ENCODE measurements at places on chromosomes 2 and 18.

DNA sequence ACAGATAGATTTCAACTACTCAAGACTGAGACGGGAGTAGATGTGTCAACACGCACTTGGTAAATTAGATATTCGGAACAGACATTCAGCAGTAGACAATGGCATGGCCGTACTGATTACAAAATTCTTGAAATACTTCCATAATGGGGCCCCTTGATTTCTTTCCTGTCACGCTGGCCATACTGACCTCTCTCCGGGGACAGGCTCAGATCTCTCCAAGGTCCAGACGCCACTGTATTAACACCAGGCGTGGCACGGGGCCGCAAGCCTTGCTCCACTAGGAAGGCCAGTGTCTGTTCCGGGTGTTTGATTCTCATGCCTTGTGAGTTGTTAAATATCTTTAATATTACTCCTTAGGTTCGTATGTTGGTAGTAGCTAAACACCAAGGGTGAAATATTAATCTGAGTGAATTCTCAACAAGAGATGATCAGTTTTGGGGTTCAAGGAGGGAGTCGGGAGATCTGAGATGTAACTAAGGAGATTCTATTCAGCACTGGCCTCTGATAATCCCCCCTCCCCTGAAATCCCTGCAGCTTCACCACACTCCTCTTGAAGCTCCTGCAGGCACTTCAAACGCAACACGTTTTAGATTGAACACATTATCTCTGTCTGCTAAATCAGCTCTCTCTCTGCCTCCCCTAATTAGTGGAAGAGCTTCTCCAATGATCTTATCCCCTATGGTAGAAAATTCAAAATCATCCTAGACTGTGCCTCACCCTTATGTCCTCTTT lies 2.2 kb upstream of the EHD3 start:
- no peak for DNase-seq

DNA sequence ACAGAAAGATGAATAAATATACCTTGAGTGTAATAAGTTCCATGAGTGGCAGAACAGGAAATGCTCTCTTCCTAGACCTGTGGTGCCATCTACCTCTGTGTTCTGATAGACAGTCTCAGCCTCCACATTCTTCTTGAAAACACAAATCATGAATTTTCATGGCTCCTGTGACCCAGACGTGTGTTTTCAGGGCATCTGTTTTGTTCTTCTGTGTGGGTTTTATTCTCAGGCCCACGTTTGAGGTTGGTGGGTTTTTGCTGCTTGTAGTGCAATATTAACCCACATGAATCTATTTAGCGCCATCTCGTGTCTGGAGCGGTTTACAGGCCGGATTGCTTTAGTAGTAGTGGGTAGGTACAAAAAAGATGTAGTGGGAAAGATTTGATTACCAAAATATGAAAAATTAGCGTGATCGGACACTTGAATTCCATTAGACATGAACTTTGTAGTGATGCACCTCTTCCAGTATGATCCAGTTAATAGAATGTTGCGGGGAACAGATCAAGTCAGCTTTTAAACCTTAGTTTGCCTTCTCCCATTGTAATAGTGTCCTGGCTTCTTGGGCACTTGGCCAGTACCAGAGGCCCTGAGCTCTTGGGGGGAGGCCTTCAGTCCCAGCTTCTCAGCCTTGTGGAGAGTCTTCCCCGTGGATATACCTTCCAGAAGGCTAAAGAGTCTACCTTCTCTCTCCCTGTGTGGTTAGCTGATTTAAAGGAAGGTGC lies 256.5 kb downstream of the TPGS2 start:
- DNase-seq = peak; percentile 41

- no peak for DNase-seq
These were observed 243.6 kb downstream of the NEDD4L start for GRCh38 chr18:58287353-58288274.

DNA sequence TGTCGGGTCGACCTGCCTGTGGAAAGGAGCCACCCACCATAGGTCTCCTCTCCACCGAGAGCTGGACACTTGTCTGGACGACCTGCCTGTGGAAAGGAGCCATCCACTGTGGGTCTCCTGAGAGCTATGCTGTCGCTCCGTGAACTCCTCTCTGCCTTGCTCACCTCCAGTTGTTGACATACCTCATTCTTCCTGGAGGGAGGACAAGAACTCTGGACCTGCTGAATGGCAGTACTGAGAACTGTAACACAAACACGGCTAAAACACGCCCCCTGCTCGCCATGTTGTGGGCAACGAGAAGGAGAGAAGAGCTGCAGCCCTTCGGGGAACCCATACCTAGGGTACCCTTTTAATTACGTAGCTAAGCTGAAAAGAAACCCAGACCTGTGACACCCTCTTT lies 77.6 kb downstream of the PTPN4 start:
- DNase-seq = no peak

DNA sequence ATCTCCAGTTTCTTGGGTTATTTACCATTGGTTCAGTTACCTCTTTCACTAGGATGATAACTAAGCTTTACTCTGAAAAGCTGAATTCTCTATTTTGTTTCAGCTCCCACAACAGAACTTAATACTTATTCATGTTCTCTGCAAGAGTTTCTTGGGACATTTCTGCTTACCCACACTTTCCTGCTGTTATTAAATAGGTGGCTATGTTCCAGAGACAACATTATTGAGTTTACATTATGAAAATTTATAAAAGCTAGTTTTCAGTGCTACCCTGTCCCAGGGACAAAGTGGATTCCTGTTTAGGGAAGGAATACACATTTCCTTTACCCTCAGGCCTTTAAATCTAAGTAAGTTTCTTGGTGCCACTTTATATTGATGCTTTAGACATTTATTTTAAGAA lies 7.0 kb upstream of the GPD2 start:
- no peak for DNase-seq

GRCh38 chr2:88671786-88672427 lies 19.6 kb upstream of the RPIA start:
- peak; percentile 35 for DNase-seq

- no peak for DNase-seq
These were observed 150.0 kb downstream of the RNF152 start for GRCh38 chr18:61742565-61743429.

DNA sequence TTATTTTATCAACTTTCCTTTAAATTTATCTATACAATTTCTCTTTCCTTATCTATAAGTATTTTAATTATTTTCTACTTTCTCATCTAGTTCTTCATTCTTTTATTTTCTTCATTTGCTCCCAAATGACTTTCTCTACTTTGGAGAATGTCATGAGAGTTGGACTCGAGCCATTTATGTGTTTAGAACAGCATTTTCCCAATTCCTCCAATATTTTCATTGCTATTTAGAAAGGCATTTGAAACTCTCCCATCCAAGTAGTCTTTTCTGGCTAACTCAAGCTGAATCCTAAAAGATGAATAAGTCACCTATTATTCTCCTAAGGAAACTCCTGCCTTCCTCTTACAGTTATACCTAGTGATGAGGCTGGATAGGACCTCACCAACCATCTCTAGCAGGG lies 15.8 kb upstream of the FEZ2 start:
- no peak for DNase-seq

- DNase-seq = no peak
These were observed 104.0 kb upstream of the POU3F3 start for GRCh38 chr2:104749856-104750460.

DNA sequence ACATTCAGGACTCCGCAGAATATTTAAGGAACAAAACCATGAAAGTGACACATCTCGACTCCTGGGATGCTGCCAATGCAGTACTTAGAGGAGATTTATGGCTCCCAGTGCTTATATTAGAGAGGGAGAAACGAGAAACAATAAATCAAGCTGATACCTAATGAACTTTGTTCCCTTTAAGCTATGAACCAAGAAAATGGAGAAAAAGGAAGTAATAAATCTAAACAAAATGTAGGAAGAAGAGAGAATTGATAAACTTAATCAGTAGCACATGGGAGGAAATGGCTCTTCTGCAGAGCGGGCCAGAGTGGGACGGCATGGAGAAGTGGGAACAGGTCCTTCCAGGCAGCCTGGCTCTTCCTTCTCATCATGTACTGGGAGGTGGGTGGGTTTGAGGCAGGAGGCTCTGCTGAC lies 42.7 kb downstream of the NPPC start:
- no peak for DNase-seq

- DNase-seq = no peak
These were observed 47.5 kb downstream of the ZFP36L2 start for GRCh38 chr2:43178602-43179542.

GRCh38 chr2:120981443-120981842 lies 245.8 kb downstream of the GLI2 start:
- DNase-seq = no peak

DNA sequence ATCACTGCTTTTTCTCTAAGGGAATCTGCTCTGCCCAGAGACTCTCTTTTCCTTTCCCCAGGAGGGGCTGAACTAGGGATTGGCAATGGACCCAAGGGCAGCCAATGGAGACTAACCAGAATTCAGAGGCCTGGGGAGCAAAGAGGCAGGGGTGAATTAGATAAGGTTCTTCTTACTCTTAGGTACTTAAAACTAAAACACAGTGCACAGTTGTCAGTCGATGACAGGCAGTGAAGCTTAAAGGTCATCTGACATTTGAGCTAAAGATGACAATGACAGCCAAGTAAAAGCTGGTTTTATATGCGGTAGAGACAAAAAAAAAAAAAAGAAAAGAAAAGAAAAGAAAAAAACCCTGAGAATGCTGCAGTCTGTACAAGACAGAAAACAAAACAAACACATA lies 57.8 kb downstream of the HIBCH start:
- no peak for DNase-seq

GRCh38 chr2:128403814-128404708 lies 85.4 kb upstream of the HS6ST1 start:
- no peak for DNase-seq

- DNase-seq = no peak
These were observed 96.3 kb upstream of the THUMPD2 start for GRCh38 chr2:39875182-39875913.

DNA sequence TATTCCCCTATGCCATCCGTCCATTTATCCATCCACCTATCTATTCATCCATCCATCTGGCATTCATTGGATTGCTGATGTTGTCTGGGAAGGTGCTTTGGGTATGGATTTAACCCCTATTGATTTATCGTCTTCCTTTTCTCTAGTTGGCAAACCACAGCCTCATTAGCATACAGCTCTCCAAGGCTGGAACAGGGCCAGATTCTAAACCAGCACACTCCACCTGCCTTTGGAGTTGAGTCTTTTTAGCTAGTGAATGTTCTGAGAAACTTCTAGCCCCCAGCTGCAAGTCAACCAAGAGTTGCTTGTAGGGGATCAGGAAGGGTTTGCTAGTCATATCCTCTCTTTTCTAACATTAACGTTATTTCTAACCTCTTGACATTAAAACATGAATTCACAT lies 90.7 kb downstream of the NRP2 start:
- DNase-seq = no peak

GRCh38 chr18:46416706-46417638 lies 240.0 kb downstream of the LOXHD1 start:
- DNase-seq = no peak

DNA sequence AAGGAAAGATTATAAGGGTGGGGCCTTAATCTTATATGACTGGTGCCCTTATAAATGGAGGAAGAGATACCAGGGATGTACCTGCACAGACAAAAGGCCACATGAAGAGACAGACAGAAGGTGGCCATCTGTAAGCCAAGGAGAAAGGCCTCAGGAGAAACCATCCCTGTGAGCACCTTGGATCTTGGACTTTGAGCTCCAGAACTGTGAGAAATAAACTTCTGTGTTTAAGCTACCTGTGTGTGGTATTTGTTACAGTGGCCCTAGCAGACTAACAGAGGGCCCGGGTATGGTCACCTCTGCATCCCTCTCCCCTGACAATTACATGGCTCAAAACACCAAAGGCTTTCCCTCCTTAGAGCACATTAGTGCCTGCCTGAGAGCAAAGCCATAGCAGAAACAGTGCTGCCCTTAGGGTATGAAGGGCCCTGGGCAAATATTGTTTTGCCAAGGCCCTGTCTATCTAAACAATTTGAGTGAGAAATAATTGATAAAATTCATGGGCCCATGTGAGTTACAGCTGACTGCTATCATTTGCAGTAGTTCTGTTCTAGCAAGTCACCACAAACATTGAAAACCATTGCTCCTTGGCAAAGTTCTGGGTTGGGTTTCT lies 109.3 kb upstream of the MYCN start:
- no peak for DNase-seq

GRCh38 chr2:96760986-96761832 lies 507 bp downstream of the CNNM4 start:
- no peak for DNase-seq

GRCh38 chr2:165793161-165793778 lies 777 bp downstream of the GALNT3 start:
- peak; percentile 23 for DNase-seq

DNA sequence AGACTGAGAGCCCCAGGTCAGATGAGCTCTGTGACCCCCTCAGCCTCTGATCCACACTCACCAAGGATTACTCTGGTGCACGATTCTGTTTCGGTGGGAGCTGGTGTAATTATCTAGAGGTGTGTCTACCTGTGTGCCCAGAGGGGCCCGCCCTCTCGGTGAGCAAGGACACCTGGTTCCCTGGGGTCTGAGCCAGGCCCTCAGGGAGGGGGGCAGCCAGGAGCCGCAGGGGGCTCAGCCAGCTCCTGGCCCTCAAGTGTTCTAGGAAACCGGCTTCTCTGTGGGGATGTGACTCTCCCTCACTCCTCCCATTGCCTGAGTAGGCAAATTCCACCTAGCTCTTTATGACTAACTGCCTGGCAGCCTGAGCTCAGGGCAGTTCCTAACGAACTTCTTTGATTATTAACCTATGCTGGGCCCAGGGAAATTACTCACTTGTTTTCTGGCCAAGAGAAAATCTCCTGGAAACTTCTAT lies 17.4 kb downstream of the AGAP1 start:
- DNase-seq = no peak

DNA sequence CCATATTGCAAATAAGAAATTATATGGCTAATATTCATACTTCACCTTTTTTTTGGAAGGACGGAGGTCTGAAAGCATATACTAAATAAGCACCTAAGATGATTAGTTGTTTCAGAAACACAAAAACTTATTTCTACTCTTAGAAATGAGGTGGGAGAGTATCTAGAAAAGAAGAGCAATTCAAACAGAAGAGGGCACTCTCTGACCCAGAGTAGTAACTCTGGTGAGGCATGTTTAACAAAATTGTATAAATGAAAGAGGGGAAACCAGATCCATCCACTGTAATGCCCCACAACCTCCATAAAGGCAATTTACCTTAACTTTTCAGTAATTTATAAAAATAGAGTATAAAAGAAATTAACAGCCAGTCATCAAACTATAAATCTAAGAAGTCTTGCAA lies 669.6 kb upstream of the VRK2 start:
- no peak for DNase-seq

All from activated CD8-positive, alpha-beta T cell treated with anti-CD3 and anti-CD28 coated beads, Interleukin-2, amount 10 ng/mL, durations not matched to agents 7 days and 5 days (primary cell).